ENCODE measurements at places on chromosomes 12 and 14.

GRCh38 chr12:52964556-52965336, 15.8 kb downstream of the KRT18 start:
- no peak for DNase-seq

- no peak for DNase-seq
These were observed 98.9 kb downstream of the GPHN start for GRCh38 chr14:66606826-66607225.

DNA sequence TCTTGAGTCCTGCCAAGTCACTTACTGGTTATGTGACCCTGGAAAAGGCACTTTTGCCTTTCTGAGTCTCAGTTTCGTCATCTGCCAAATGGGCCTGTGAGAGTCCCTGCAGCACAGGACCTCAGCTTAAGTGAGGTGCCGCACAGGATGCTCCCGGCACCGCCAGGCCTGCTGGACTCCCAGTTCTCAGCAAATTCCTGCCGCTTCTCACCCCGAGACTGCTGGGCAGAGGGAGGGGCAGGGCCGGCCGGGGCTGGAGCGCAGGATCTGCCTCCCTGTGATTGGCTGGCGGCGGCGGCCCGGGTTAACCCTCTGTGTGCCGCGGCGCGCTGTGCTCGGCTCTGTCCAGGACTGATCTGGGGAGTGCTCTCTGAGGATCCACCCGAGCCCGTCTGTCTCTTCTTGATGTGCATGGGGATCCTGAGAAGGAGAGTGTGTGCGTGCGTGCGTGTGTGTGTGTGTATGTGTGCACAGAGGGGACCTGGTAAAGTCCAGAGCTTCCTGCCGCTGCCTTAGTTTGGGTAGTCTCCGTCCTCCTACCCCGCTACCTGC, 8.6 kb downstream of the SETD1B start:
- no peak for DNase-seq

- DNase-seq: no peak
These were observed 2.2 kb upstream of the BATF start for GRCh38 chr14:75519826-75520728.

GRCh38 chr14:90890322-90891020, 74.2 kb upstream of the TTC7B start:
- DNase-seq: no peak

- no peak for DNase-seq
These were observed 15.9 kb downstream of the PACS2 start for GRCh38 chr14:105330491-105330895.

- DNase-seq: no peak
These were observed 54.0 kb upstream of the ELK3 start for GRCh38 chr12:96140174-96140573.

All from NCI-H2171 (cell line).